ENCODE measurements at places on chromosomes 2 and 18.

DNA sequence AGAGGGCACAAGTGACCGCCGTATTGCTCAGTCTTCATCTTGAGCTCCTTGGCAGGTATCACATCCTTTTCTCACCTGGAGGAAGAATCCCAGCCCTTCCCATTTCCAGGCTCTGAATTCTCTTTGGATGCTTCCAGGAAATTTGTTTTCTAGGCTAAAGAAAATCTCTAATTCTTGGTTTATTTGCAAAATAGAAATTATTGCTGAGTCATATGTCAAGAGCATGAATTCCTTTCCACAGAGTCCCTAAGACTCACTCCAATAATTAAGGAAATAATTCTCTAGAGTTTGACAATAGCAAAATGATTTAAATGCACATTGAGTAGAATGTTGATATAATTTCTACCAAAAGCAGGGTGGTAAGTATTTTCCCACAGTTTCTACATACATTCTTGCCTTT is 16.3 kb upstream of the CCDC68 start:
- no peak for DNase-seq

DNA sequence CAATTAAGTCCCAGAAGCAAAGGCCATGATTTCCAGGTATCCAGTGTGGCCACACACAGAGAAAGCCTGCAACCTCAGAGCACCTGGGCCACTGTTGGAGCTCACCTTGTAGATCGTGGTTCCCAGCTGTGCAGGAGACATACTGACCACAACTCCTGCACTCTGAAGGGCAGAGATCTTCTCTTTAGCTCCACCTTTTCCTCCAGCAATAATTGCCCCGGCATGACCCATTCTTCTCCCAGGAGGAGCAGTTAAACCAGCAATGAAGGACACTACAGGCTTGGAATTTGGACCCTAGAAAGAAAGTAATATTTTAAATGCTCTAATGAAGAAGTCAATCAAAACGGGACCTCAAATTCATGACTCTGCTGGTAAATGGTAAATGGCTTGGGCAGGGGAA is 33.8 kb downstream of the SUCLG1 start:
- no peak for DNase-seq

DNA sequence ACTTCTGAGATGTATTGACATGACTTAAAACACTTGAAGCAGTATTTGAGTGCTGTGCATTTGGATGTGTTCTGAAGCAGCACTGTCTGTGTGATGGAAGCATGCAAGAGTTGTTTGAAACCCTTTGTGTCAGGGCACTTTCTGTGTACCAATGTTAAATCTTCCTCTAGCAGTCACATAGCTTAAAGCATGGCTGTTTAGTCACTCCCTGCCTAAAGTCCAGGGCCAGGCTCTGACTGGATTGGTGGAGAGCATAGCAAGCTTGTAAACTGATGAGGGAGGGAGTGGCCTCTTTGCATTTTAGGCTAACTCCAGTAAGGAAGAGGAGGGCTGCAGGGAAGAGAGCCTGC is 73.5 kb downstream of the MYO1B start:
- DNase-seq, result no peak

GRCh38 chr2:37453027-37453426 is 108.6 kb downstream of the QPCT start:
- DNase-seq, result no peak

DNA sequence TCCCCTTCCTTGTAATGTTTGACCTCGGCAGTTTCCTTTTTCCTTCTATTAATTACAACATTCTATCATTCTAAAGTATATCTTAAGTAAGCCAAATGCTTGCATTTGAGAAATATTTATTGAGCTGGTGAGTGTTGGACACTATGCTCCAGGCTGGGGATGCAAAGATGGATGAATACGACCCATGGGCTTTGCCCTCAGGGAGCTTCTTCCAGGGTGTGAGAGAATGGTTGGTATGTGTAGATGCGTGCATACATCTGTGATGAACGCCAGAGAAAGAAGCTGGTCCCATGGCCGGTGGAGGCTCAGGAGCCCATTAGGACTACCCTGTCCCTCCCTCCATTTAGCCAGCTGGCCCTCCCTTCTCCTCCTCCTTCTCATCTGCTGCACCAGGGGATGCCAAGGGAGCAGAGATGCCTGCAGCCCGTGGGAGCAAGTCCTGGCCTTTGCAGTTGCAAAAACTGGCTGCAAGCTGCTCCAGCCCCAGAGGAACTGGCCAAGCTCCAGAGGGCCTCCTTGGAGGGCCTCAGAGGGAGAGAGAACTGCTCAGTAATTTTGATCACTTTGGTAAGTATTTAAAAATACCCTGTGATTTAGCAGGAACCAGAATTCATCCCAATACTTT is 65.7 kb upstream of the FOSL2 start:
- no peak for DNase-seq
